ENCODE measurements at places on chromosomes 5 and 9. TPM values are rescaled to one million over a fixed set of nuclear protein-coding genes. Genes with fewer than 3 reads are reported as not detected.

GRCh38 chr5:169004551-169004950 is 296.4 kb downstream of the SLIT3 start:
- H3K4me3 ChIP-seq = no peak overlapping the region
- peaks cover 15% of the 10 kb centered on the region for H3K27me3 ChIP-seq
- DNase-seq = no peak
- H3K4me1 ChIP-seq = peaks cover 33% of the 10 kb centered on the region
- no peak overlapping the region for H3K27ac ChIP-seq

GRCh38 chr9:130243015-130243881 is 22.3 kb upstream of the HMCN2 start:
- H3K4me3 ChIP-seq = no peak overlapping the region
- H3K27ac ChIP-seq = no peak overlapping the region
- no peaks in the 10 kb centered on the region for H3K27me3 ChIP-seq
- peak; percentile 65 for DNase-seq
- H3K4me1 ChIP-seq = no peaks in the 10 kb centered on the region

DNA sequence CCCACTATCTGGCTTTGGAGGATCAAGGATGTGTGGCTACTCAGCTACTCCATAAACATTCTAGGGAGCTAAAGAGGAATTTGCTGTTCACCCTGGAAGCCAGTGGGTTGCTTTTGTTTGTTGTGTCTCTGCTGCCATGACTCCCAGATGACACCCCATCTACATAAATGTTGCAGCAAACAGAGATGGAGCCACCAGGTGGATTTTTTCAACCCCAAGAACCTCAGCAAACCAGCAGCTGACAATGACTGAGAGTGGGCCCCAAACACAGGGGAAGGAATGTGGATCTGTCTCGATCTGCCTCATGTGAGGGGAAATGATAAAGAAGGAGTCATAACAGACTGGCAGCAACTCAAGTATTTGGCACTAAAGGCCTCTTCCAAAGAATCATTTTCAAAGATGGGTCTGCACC is 132.7 kb upstream of the TNC start:
- no peak overlapping the region for H3K4me3 ChIP-seq
- H3K27me3 ChIP-seq = no peaks in the 10 kb centered on the region
- H3K4me1 ChIP-seq = peaks cover 19% of the 10 kb centered on the region

DNA sequence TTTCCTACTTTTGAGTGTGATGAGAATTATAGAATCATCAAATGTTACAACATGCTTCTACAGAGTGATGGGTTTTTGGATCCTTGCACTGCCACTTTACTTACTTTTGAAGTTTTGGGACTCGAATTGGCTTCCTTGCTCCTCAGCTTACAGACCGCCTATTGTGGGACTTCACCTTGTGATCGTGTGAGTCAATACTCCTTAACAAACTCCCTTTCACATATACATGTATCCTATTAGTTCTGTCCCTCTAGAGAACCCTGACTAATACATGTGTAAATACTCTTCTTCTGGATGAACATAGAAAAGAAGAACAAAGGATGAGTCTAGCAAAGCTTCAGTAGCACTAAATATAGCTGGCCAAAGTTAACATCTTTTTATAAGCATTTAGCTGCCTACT is 98.7 kb upstream of the PDE4D start:
- H3K27me3 ChIP-seq = no peaks in the 10 kb centered on the region
- H3K27ac ChIP-seq = no peak overlapping the region
- H3K4me1 ChIP-seq = no peaks in the 10 kb centered on the region
- no peak overlapping the region for H3K4me3 ChIP-seq
- DNase-seq = no peak

GRCh38 chr9:130172858-130173665 is 858 bp downstream of the NCS1 start:
- no peaks in the 10 kb centered on the region for H3K36me3 ChIP-seq
- H3K4me1 ChIP-seq = 0 out of 2 replicates have a peak, but pooled peaks cover 4% of the 10 kb centered on the region
- H3K27ac ChIP-seq = no peak overlapping the region
- H3K27me3 ChIP-seq = no peaks in the 10 kb centered on the region

- H3K27me3 ChIP-seq = no peaks in the 10 kb centered on the region
- no peaks in the 10 kb centered on the region for H3K36me3 ChIP-seq
- no peak overlapping the region for H3K4me3 ChIP-seq
- H3K4me1 ChIP-seq = peaks cover 31% of the 10 kb centered on the region
- no peak for DNase-seq
Observed at GRCh38 chr5:34603378-34603777, 52.8 kb upstream of the RAI14 start.

The IL7R gene
- 7.1 TPM for total RNA-seq

DNA sequence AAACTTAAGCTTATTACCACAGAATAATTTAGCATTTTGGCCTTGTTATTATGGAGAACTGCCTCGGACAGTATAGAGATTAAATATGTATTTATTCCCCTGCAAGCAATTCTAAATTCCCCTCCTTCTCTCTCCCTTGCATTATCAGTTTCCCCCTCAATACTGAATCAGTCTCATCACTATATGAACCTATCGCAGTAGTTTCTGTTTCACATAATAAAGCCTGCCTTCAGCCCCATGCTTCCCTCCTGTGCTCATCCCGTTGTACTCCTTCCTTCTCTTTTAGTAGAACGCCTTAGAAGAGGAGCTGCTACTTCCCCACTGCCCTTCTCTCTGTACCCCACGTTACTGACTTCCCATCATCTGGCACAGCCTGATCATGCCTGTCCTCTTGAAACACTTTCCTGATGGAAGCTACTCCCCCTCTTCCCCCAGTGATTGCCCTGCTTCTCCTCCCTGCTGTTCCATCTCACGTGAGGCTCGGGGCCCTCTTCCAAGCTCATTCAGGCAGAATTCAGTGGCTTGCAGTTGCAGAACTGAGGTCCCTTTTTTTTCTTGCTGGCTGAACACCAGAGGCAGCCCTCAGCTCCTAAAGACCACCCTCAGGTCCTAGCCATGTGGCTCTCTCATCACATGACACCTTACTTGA is 93.4 kb downstream of the PPIC start:
- H3K27me3 ChIP-seq = no peaks in the 10 kb centered on the region
- H3K36me3 ChIP-seq = no peaks in the 10 kb centered on the region
- no peak overlapping the region for H3K4me3 ChIP-seq
- H3K4me1 ChIP-seq = no peaks in the 10 kb centered on the region

The TMEM174 gene
- not detected for total RNA-seq

DNA sequence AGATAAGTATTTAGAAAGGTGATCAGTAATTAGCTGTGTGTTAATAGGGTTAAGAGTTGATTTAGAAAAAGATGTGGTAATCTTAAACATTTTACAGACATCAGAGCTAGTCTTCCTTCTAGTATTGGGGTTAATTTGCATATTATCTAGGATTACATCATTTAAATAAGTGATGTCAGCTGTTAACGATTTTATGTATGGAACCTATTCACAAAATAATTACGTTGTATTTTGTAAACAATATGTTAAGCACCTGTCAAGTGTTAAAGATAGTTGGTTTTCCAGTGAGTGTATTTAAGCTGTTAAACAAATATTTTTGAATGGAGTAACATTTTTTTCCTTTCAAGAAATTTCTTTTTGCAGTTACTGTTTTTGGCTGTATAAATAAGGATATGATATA is 2.2 kb downstream of the DCP2 start:
- H3K4me1 ChIP-seq = peaks cover 18% of the 10 kb centered on the region
- no peaks in the 10 kb centered on the region for H3K36me3 ChIP-seq
- DNase-seq = no peak
- peak overlapping the region; percentile 99 for H3K4me3 ChIP-seq
- no peak overlapping the region for H3K27ac ChIP-seq

The GMCL2 gene
- total RNA-seq = not detected

The PHF2 gene
- total RNA-seq = 12.0 TPM

GRCh38 chr5:29382780-29383179 is 1810.7 kb upstream of the CDH6 start:
- H3K4me3 ChIP-seq = no peak overlapping the region
- 0 out of 2 replicates have a peak, but pooled peaks cover 7% of the 10 kb centered on the region for H3K4me1 ChIP-seq
- H3K27ac ChIP-seq = no peak overlapping the region
- DNase-seq = no peak
- no peaks in the 10 kb centered on the region for H3K36me3 ChIP-seq

DNA sequence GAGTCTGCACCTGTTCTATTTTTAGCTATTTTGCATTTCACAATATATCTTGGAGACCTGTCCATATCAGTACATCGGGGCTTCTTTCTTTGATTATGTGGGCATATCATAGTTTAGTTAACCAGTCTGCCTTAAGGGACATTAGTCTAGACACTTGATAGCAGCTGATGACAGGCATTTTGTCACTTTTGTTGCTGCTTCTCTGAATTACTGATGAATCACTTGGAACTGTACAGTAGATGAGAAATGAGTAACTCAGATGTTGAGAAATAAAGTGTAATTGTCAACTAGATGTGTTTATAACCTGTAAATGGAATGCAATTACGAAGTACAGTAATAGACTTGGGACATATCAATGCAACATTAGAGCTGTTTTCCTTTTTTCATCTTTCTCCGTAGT is 7.1 kb downstream of the ZFP2 start:
- no peak overlapping the region for H3K27ac ChIP-seq
- H3K27me3 ChIP-seq = no peaks in the 10 kb centered on the region
- no peak overlapping the region for H3K4me3 ChIP-seq
- no peaks in the 10 kb centered on the region for H3K4me1 ChIP-seq
- DNase-seq = no peak

The KCNIP1 gene
- total RNA-seq = not detected

- no peaks in the 10 kb centered on the region for H3K4me1 ChIP-seq
- H3K27me3 ChIP-seq = no peaks in the 10 kb centered on the region
- H3K27ac ChIP-seq = no peak overlapping the region
- H3K36me3 ChIP-seq = no peaks in the 10 kb centered on the region
- no peak overlapping the region for H3K4me3 ChIP-seq
- no peak for DNase-seq
Observed at GRCh38 chr9:9478741-9479140, 1134.1 kb downstream of the PTPRD start.

GRCh38 chr9:125998837-125999503 is 251.8 kb downstream of the PBX3 start:
- no peak for DNase-seq
- H3K27me3 ChIP-seq = no peaks in the 10 kb centered on the region
- H3K4me3 ChIP-seq = no peak overlapping the region
- H3K36me3 ChIP-seq = no peaks in the 10 kb centered on the region

The SLC6A7 gene
- total RNA-seq = 0.35 TPM

The CDH18 gene
- total RNA-seq = 0.15 TPM

The CCDC180 gene
- 0.69 TPM for total RNA-seq

- peak; percentile 85 for DNase-seq
- H3K27ac ChIP-seq = peak overlapping the region; percentile 75
- H3K27me3 ChIP-seq = no peaks in the 10 kb centered on the region
Observed at GRCh38 chr5:119268387-119269060, 87.3 kb upstream of the TNFAIP8 start.

DNA sequence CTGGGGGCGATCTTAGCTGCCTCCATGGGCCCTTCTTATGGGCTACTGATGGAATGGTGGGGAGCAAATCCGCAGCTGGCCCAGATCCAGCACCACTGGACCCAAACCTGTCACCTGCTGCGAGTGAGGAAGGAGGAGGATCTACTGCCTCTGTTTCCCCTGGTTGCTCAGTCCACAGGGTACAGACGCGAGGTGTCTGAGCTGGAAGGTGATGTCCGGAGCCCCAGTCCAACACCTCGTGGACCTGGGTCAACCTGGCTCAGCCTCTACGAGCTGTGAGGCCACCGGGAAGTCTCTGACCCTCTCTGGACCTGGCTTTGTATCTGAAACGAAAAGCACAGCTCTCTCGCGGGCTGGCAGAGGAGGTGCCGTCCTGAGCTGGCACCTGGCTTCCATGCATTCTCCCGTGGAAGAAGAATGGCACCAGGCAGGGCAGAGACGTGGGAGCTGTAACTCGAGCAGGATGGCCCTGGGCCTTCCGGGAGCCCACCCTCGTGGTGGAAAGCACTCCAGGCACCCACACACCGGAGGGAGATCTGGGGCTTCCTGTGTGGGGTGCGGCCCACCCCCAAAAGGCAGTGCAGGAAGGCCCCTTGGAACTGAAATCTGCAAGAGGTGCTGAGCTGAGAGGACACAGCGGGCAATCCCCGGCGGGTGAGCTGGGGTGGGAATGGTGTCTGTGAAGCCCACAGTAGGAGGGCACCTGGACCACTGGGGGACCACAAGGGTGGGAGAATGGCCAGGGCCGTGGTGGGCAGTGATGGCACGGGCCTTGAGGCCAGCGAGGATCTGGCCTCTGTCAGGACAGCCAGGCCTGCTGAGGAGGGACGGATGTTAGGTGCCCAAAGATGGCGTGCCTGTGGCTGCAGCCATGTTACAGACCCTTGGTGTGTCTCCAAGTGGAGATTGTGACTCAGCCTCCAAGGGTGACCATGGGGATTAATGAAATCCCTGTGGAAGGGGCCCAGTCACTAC is 133.4 kb downstream of the OLFM1 start:
- H3K4me1 ChIP-seq = no peaks in the 10 kb centered on the region
- no peak overlapping the region for H3K27ac ChIP-seq
- no peak overlapping the region for H3K4me3 ChIP-seq

DNA sequence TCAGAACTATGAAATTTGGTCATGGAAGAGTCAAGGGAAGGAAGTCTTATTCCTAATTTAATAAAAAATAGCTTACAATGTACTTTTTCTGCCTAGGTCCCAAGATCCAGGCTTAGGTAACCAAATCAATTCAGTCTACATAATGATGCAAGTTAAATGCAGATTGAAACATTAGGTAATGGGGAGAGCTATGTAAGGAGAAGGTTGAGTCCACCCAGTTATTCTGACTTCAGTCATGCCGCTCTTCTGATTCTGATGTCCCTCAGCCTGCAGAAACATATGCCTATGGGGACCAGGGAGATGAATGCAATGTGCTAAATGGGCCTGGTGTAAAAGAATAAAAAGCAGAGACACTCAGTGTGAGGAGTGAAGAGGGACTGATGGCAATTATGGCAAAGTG is 63.9 kb downstream of the MAMDC2 start:
- H3K27ac ChIP-seq = no peak overlapping the region
- no peak for DNase-seq
- peaks cover 13% of the 10 kb centered on the region for H3K4me1 ChIP-seq
- H3K27me3 ChIP-seq = no peaks in the 10 kb centered on the region

The SHB gene
- 56.4 TPM for total RNA-seq

The NTNG2 gene
- total RNA-seq = 1.7 TPM

DNA sequence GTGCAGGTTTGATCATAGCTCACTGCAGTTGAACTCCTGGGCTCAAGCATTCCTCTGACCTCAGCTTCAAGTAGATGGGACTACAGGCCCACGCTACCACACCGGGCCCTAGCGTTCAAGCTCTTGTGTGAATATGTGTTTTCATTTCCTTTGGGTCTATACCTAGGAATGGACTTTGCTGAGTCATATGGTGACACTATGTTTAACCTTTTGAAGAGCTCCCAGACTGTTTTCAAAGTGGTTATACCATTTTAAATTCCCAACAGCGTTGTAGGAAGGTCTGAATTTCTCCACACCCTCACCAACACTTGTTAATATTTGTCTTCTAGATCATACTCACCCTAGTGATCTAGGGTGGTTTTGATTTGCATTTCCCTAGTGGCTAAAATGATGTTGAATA is 33.5 kb downstream of the FAF2 start:
- H3K4me1 ChIP-seq = no peaks in the 10 kb centered on the region
- DNase-seq = no peak
- H3K4me3 ChIP-seq = no peak overlapping the region

Measured in PC-3 (cell line).